ENCODE measurements at places on chromosomes 11 and 22. TPM values are rescaled to one million over a fixed set of nuclear protein-coding genes. Genes with fewer than 3 reads are reported as not detected.

The OR2AG2 gene
- total RNA-seq: 0.10 TPM

- no peaks in the 10 kb centered on the region for H3K36me3 ChIP-seq
- H3K27ac ChIP-seq: no peak overlapping the region
- no peak for DNase-seq
- no peaks in the 10 kb centered on the region for H3K27me3 ChIP-seq
Measured at GRCh38 chr11:8989453-8989852, 14.3 kb downstream of the NRIP3 start.

DNA sequence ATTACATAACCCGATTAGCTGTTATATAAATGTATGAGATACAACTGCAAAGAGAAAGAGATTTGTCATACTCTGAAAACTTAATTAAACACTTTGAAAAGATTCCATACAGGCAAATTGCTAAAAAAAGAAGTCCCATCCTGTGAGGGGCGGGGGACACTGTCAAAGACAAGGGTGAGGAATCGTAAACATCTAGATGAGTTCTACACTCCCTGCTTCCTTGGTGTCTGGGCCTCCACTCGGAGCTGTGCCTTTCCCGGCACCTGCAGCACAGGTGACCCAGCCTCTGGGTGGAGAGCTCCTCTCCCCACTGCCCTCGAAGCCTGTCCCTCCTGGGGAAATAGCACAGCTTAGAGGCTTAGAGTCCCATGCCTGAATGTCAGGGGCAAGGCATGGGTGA lies 69.2 kb upstream of the CRYBB3 start:
- no peaks in the 10 kb centered on the region for H3K27me3 ChIP-seq
- H3K36me3 ChIP-seq: no peaks in the 10 kb centered on the region
- H3K4me1 ChIP-seq: no peaks in the 10 kb centered on the region
- peak; percentile 36 for DNase-seq
- H3K27ac ChIP-seq: no peak overlapping the region

The VPS26B gene
- 27.6 TPM for total RNA-seq

- DNase-seq: no peak
- no peaks in the 10 kb centered on the region for H3K27me3 ChIP-seq
- H3K27ac ChIP-seq: no peak overlapping the region
Measured at GRCh38 chr22:44524806-44525205, 26.8 kb upstream of the RTL6 start.

The RPLP2 gene
- total RNA-seq: 1,387 TPM

The LRRC10B gene
- total RNA-seq: 2.8 TPM

DNA sequence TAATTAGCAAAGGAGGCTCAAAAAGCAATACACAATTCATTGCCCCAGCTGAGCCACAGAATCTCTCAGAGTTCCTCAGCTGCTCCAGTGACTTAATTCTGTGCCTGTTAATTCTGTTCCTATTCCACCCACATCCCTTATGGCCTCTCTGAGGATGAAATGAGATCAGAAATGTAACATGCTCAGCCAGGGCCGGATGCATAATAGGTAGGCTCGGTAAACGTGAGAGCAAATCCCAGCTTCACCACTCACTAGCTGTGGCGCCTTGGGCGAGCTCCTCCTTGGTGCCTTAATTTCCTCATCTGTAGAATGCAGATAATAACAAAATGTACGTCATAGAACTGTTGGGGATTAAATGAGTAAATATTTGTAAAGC lies 42.8 kb upstream of the DKK3 start:
- no peak overlapping the region for H3K27ac ChIP-seq
- no peaks in the 10 kb centered on the region for H3K27me3 ChIP-seq
- H3K4me3 ChIP-seq: no peak overlapping the region
- H3K4me1 ChIP-seq: no peaks in the 10 kb centered on the region
- DNase-seq: no peak

DNA sequence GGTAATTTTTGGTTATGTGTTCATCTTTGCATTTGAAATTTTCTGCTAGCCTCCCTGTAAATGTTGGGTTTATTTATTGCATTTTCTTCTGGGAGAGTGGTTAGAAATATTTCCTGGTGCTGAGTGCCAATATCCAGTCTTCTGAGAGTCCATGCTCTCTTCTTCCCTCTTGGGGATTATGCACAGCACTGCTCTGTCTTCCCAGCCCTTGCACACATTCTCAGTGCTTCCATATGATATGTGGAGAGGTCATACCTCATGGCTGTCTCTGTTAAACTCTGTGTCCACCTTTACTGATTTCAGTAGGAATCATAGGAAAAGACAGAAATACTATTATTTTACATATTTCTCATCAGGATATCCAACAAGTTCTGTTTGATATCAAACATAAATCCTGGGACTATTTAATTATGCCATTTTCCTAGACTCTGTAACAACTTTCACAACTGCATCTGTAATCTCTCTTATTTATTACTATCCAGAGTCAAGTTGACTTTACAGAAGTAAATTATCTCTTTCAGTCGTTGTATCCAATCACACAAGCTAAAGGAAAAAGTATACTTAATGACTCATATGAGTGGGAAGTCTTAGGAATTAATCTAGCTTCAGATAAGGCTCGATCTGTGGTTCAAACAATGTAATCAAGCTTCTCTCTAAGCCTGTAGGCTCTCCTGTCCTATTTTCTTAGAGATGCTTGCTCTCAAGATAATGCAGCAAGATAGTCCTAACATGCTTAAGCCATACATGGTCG lies 2.7 kb upstream of the NXPE1 start:
- no peak overlapping the region for H3K4me3 ChIP-seq
- H3K4me1 ChIP-seq: no peaks in the 10 kb centered on the region
- no peaks in the 10 kb centered on the region for H3K27me3 ChIP-seq
- H3K36me3 ChIP-seq: no peaks in the 10 kb centered on the region
- no peak for DNase-seq
- H3K27ac ChIP-seq: no peak overlapping the region

The CHCHD10 gene
- 41.9 TPM for total RNA-seq

DNA sequence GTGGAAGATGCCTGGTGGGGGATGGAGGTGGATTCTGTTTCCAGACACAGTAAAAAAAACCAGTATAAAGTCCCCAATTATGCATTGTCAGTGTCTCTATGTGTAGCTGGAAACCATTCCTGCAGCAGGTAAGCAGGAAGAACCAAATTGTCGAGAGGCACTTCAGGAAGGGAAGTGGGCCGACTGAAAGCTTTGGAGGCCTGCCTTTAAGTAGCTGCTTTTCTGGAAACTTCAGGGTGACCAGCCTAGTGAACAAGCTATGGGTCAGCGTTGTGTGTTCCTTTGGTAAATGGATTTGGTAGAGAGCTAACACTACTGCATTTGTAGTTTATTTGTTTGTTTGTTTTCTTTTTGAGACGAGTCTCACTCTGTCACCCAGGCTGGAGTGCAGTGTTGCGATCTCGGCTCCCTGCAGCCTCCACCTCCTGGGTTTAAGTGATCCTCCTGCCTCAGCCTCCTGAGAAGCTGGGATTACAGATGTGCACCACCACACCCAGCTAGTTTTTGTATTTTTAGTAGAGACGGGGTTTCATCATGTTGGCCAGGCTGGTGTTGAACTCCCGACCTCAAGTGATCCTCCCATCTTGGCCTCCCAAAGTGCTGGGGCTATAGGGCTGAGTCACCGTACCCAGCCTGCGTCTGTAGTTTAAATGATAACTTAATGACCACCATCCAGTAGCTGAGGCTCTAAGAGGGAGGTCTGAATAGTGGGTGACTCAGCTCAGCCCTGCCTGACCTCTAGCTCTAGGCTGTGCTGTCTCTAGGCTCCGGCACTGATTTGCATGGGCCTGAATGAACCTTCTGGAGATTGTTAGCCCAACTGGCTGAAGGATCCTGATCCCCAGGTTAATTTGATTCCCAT lies 12.8 kb downstream of the PTPRJ start:
- DNase-seq: peak; percentile 43
- no peaks in the 10 kb centered on the region for H3K27me3 ChIP-seq
- H3K27ac ChIP-seq: no peak overlapping the region
- peaks cover 3% of the 10 kb centered on the region for H3K4me1 ChIP-seq
- no peak overlapping the region for H3K4me3 ChIP-seq

- H3K4me3 ChIP-seq: no peak overlapping the region
- DNase-seq: no peak
- H3K4me1 ChIP-seq: no peaks in the 10 kb centered on the region
- H3K27me3 ChIP-seq: no peaks in the 10 kb centered on the region
Measured at GRCh38 chr11:87254562-87254961, 216.8 kb downstream of the TMEM135 start.

- no peaks in the 10 kb centered on the region for H3K27me3 ChIP-seq
- peaks cover 20% of the 10 kb centered on the region for H3K36me3 ChIP-seq
- peak overlapping the region; percentile 85 for H3K27ac ChIP-seq
Measured at GRCh38 chr11:46701078-46701654, 335 bp downstream of the ZNF408 start.

GRCh38 chr11:64027651-64028397 lies 7.9 kb upstream of the FLRT1 start:
- H3K27me3 ChIP-seq: no peaks in the 10 kb centered on the region
- H3K27ac ChIP-seq: no peak overlapping the region
- DNase-seq: no peak
- no peaks in the 10 kb centered on the region for H3K4me1 ChIP-seq
- no peak overlapping the region for H3K4me3 ChIP-seq

The PRG3 gene
- total RNA-seq: not detected

Measured in aorta (tissue), 5 donors.